ENCODE measurements at places on chromosomes 7 and 10. TPM values are rescaled to one million over a fixed set of nuclear protein-coding genes. Genes with fewer than 3 reads are reported as not detected.

GRCh38 chr7:50696810-50697582, 85.7 kb downstream of the GRB10 start:
- no peak for DNase-seq

The PLPP4 gene
- not detected for total RNA-seq

The CPED1 gene
- total RNA-seq = 0.25 TPM

The HGF gene
- 0.15 TPM for total RNA-seq

The GNAI1 gene
- total RNA-seq = 29.5 TPM

DNA sequence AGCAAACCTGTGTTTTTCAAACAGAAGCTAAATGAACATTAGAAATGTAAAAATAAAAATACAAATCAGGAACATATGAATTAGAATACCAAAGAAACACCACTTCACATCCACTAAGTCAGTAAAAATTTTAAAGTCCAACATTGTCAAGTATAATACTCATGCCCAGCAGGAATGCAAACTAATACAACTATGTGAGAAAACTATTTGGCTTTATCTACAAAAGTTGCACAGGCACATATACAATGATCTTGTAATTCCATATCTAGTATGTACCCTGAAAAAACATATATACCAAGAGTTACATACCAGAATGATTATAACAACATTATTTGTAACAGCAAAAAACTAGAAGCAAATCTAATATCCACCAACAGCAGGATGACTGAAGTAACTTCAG, 91.1 kb downstream of the RNF32 start:
- DNase-seq = no peak

DNA sequence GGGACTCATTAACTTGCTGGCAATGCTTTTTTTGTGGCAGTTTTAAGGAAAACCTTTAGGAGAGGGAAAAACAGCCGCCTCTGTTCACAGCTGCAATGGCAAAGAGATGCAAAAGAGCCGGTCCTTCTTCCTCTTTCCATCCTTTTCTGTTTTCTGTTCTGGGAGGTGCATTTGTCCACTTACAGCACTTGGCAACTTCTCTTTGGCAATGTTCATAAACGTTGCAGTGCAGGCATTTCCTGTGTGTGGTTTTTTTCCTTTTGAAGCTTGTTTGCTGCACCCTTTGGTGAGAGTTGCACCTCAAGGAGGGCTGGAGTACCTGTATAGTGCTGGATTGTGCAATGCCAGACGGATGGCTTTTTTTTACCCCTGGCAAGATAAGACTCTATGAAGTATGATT, 53.9 kb upstream of the HABP2 start:
- DNase-seq = no peak

The SNX10 gene
- 9.9 TPM for total RNA-seq

The JCAD gene
- 5.2 TPM for total RNA-seq

DNA sequence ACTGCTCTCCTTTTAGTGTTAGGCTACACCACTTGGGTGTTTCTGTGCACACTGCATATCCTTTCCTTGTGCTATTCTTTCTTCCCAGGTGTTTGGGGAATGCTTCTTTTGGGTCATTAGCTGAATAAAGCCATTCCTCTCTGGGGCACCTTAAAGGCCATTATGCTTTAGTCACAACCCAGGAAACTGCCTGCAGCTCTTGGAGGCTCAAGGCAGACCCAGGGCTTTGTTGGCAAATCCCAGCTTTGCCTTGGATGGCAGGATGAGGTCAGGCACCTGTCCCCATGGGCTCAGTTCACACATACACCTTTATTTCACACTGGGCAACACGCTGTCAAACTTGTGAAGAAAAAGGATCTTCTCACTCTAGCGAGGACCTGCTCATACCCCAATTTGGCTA, 460.6 kb downstream of the CCSER2 start:
- DNase-seq = no peak

- DNase-seq = no peak
These were observed 193.6 kb downstream of the MBL2 start for GRCh38 chr10:52578871-52579405.

DNA sequence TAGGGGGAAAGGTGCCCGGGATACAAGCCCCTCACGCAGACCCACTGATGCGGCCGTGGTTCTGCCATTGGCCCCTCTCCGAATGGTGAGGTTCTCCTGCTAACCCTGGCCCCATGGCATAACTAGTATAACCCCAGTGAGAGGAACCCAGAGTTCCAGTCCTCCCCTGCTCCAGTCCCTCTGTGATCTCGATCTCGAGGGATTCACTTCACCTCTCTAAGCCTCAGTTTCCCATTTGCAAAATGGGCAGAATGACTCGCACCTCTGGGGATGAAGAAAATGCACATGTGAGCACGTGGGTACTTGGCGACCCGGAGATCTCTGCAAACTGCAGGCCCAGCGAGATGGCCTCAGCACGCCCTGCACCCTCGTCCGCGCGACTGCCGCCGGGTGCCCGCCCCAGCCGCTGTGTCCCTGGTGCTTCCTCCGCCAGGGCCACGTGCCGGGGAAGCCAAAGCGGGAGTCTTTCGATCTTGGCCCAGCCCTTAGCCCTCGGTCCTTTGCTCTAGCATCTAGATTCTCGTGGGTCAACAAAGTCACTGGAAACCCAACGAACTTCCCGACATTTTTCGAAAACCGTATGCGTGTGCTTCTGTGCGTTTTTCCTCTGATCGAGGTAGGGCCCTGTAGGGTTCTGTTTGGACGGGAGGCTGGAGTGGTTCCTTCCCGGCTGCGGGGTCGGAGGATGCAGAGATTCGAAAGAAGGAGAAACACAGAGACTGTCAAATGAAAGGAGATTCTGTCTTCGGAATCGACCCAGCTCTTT, 169.8 kb downstream of the UBE2H start:
- DNase-seq = no peak

DNA sequence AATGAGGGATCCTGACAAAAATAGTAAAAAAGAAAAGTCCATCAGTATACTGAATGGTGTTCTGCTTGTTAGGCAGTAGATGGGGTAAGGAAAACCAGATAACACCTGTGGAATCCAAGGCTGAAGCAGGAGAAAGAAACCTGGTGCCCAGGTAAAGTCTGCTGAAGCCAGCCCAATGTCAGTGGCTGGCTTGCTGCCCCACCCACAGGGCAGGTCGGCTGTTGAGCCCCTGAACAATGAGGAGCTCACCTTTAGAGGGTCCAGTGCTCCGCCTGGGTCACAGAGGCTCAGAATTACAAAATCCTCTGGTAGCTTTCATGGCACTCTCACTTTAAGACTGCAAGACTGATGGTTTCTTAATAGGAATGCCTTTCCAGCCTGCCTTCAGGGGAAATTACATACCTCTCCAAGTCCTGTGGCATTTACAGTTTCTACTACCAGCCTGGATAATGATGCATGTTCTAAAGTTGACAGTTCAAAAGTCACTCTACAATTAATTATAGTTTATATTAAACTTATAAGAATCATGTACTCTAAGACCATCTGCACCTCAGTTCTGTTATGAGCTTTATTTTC, 23.8 kb downstream of the DHX32 start:
- DNase-seq = no peak

The SFTPD gene
- 0.54 TPM for total RNA-seq

DNA sequence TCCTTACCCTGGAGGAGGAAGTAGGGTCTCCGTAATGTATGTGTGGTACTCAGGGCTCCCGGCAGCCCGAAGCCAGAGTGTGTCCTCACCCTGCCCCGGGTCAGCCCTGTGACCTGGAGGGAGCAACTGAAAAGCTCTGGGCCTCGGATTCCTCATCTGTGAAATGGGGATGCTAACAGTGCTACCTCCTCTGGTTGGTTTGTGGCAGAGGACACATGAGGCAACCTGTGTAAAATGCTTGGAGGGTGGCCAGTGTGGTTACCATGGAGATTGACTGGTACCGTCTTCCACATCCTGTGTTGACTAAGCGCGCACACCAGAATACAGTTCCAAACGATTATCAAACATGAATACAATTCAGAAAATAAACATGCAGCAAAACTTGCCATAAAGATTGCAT, 163.8 kb upstream of the KLF6 start:
- no peak for DNase-seq

DNA sequence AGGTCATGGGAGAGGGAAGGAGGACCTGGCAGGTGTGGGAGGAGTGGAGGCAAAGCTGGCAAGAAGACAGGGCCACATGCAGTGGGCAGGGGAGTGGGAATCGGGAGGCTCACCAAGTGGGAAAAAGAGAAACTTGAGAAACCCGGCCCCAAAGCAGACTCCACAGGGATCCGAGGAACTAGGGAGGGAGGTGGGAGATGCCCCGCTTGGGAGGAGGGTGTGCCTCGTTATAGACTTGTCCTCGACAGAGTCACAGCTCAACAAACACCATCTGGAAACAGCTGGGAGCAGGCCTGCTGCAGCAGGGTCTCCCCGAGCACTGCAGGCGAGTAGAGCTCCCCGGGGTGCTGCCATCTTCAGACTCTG, 54.8 kb downstream of the MKI67 start:
- DNase-seq = no peak

The HTR5A gene
- total RNA-seq = not detected

GRCh38 chr10:44380829-44381600, 3.9 kb downstream of the CXCL12 start:
- no peak for DNase-seq

DNA sequence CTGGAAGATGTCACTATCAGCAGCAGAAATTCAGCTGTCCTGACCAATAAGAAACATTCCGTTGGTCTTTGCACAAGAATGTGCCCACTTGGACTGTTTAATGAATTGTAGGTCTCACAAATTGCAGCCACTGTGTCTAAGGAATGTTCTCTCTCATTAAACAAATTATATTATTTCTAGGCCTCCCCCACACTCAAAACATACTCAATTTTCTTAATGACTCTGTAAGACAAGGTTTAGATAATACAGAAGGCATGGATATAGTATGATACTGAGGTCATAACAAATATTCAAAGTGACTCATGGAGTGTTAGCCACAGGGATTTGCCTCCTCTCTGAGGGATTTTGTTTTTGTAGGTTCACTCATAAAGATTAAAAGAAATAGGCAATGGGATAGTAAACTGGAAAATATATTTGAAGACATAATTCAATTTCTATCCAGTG, 197.5 kb downstream of the PTN start:
- no peak for DNase-seq

The CNTNAP2 gene
- total RNA-seq = 69.1 TPM

GRCh38 chr10:59873896-59874295, 32.5 kb downstream of the CCDC6 start:
- DNase-seq = no peak

DNA sequence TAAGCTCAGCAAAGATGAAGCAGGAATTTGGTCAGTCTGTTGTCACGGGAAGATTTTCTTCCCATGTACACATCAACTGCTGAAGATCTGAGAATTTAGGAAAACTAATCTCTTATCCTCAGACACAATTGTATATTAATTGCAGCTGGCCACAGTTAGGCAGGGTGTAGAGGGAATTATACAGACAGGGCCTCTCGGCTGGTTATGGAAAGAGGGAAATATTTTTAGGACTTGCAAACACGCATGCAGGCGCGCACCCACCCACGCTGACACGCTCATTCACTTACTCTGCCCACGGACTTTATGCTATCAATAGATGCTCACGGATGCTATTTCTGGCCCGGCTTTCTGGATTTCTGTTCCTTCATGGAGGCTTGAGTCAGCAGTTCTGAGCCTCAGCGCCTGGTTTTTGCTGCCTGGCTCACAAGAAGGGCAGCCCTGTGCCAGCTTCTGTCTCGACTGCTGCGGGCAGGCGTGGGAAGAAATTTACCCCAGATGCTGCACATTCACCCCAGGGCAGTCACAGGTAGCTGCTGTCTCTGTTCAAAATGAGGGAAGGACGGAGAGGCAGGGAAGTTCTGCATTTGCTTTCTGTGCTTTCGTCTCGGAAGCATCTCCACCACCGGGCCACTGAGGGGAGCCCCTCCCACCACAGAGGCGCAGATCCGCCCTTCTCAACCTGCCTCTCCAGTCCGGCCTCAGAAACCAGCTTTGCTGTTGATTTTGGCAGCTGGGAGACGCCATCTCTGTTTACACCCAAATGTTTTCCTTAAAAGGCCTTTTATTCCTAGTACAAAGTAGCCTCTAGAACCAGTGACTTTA, 116.3 kb upstream of the BTBD16 start:
- no peak for DNase-seq

DNA sequence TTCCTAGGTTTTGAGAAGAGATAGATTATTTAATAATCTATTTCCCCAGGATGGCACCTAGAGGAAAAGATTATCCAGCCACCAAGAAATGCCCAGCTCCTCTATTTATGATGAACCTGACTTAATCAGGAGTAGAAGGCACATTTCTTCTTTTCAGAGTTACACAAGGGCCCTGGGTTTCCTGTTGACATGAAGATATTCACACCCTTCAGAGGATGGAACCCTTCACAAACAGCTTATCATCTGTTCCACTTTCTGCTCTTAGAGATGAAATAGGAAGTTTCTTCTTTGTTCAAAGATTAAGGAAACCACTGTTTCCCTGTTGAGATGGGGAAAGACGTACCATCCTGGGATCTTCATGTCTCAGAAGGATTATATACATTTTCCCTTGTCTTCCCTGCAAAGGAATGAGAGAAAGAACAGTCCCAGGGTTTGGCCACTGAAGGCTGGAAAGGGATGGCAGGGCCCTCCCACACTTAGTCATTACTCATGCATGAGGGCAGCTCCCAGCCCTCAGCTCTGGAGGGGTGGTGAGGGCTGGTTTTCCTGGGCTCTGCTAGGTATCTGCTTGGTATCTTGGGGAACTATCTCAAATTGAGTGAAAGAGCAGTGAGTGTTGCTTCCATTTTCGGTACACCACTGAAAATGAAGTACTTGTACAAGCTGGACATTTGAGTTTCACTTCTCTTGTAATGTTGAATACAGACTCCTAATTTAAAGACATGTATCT, 64.0 kb downstream of the MTPAP start:
- DNase-seq = no peak

The COBL gene
- total RNA-seq = 36.5 TPM

- peak; percentile 62 for DNase-seq
These were observed 872.4 kb downstream of the LRMDA start for GRCh38 chr10:76303682-76304316.

GRCh38 chr10:92544296-92544695, 29.6 kb downstream of the IDE start:
- no peak for DNase-seq

DNA sequence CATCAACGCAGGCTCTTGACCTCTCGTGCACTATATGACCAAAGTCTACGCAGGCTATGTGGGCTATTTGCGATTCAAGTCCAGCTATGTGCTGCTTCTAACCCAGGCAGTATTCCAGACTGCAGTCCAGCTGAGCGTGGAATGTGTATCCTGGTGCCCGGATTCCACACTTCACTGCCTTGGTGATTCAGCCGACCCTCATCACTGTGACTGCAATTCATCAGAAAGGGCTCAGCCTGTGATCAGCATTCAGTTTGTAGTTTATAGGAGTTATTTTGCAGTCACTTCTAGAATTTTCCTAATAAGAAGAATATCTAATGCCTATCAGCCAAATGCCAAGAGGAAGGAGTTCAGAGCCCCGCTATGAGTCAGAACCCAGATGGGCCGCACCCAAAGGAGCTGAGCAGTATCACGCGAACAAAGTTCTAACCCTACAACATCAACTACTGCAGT, 119.8 kb upstream of the LANCL2 start:
- DNase-seq = no peak

GRCh38 chr7:137998250-137998649, 3.6 kb downstream of the CREB3L2 start:
- no peak for DNase-seq

The CEP55 gene
- total RNA-seq = 19.6 TPM

GRCh38 chr10:77562742-77563141, 74.9 kb downstream of the KCNMA1 start:
- no peak for DNase-seq

- DNase-seq = no peak
These were observed 156.0 kb downstream of the ELFN1 start for GRCh38 chr7:1825897-1826741.
